C1 segment of cervical spinal cord (tissue), 14 donors: ENCODE measurements at places on chromosomes 13 and 19.

DNA sequence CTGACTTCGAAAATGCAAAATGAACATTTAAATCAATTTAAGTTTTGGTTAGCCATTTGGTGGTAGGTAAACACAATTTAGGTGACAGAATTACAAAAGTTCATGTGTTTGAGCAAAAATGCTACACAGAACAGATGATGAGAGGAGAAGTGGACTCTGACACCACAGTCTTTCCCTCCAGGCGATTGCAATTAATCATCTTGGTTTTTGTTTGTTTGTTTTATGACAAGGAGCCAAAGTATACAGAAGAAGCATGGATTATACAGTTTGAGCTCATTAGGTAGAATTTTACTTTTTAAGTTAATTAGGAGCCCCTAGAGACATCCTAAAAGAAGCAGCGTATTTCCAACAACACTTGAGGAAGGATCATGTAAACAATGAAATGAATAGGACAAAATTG is 49.3 kb upstream of the FREM2 start:
- no peak for DNase-seq

GRCh38 chr19:16661480-16662034 is 618 bp downstream of the TMEM38A start:
- peak; percentile 2 for DNase-seq

DNA sequence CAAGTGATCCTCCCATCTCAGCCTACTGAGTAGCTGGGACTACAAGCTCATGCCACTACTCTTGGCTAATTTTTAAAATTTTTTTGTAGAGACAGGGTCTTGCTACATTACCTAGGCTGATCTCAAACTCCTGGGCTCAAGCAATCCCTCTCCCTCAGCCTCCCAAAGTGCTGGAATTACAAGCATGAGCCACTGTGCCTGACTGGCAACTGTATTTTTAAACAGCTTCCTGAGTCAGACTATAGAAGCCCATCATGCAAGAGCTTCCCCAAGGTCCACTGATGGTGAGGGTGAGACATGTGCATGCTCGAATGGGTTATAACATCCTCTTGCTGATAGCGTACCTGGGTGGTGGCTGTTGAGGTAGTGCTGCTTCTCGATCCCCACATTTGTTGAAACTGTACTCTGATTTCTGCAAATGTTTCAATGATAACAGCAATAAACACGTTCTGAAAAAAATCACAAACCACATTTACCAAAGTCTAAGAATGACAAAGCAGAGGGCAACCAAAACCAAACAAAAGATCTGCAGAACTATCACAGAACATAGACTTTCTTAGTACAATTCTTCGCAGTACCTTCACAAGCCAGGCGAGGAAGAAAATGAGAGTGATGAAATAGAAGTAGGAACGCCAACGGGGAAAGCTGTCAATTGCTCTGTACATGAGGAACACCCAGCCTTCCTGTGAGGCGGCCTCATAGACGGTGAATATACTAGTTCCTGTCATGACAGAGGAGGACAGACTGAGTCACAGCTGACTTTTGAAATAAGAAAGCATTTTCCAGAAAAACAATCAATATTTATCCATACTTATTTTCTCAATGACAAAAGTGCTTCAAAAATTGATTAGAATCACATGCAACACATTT is 124.4 kb downstream of the NALCN start:
- no peak for DNase-seq

GRCh38 chr13:111395511-111396393 is 75.3 kb downstream of the TEX29 start:
- no peak for DNase-seq

- DNase-seq = no peak
These were observed 68.9 kb downstream of the FGF9 start for GRCh38 chr13:21739771-21740170.

GRCh38 chr13:23268441-23268840 is 87.7 kb downstream of the SGCG start:
- no peak for DNase-seq

- DNase-seq = no peak
These were observed 30.0 kb upstream of the ATP12A start for GRCh38 chr13:24650161-24650560.

GRCh38 chr13:43347877-43348276 is 324.5 kb downstream of the DNAJC15 start:
- DNase-seq = no peak

- DNase-seq = no peak
These were observed 104.6 kb upstream of the SERP2 start for GRCh38 chr13:44268980-44269379.

GRCh38 chr19:54035215-54036178 is 28.2 kb downstream of the VSTM1 start:
- DNase-seq = no peak

- DNase-seq = peak; percentile 58
These were observed 6.0 kb downstream of the EHD2 start for GRCh38 chr19:47719047-47719859.

DNA sequence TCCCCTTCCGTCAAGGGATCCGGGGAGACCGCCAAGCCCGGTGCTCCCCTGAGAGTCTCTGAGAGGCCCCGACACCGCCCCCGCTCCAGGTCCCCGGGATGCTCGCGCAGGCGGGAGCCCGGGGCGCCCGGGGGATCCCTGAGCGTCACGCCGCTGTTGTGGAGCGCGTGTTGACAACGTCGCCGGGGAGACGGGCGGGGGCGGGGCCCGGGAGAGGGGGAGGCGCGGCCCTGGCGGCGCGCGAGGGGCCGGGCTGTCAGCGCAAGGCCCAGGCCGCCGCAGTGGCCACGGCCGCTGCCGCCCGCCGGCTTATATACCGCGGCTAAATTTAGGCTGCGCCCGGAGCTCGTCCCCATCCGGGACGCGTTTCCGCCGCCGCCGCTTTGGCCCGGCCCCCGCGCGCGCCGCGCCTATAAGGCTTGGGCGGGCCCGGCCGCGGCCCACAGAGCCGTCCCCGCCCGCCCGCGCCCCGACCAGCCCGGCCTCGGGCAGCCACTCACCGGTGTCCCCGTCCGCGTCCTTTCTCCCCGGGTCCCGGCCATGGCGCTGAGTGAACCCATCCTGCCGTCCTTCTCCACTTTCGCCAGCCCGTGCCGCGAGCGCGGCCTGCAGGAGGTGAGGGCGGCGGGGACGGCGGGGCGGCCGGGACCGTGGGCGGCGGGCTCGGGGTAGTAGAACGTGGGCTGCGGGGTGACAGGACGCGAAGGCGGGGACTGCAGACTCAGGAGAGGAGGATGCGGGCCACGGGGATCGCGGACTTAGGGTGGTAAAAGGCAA is at the start of gene KLF2:
Gene KLF2 (plus strand): TSS at position 443 of the 777 bp plus-strand sequence. CDS start 98 bp downstream, at position 541.
- no peak for DNase-seq

DNA sequence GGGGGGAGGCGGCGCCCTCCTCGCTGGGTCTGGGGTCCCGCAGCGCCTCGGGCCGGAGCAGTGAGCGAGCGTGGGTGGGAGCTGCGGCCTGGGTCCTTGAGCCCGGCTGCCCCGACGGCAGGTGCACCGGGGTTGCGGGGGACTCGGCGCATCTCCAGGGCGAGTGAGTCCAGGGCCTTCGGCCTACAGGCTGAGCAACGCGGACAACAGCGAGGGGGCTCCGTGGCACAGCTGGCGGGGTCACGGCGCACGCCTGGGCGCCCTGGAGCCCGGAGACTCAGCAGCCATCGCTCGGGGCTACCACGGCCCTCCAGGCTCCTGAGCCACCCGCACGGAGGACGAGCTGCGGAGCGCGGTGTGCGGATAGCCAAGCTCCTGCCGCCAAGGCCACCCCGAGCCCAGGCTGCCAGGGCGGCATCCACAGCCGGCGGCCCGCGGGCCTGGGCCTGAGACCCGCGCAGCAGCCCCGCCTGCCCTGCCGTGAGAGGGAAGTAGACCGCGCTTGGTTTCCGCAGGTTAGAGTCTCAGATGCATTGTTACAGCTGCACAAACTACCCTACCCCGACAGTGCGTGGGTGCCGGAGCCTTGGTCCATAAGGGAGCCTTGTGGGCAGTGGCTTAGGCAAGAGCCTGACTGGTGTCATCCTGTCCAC is 253.9 kb upstream of the SGCG start:
- DNase-seq = no peak

DNA sequence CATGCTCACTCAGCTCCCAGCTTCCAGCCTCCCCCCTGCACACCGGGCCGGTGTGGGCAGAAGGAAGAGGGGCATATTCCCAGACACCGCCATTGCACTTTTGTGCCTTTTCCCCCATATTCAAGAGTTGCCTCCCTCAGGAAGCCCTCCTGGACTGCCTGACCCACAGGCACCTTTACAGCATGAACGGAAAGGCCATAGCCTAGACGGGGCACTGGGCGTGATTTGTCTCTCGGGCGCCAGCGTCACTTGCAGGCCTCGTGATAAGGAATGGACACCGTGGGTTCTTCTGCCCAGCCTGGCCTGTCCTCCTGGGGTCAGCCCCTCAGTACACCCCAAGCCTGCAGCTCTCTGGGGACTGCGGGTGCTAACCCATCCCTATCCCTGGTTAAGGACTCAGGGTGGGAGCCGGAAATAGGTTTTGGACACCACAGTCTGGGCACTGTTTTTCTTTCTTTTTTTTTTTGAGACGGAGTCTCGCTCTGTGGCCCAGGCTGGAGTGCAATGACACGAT is 933 bp upstream of the UQCR11 start:
- DNase-seq = no peak

- DNase-seq = no peak
These were observed 64.8 kb downstream of the ARHGAP35 start for GRCh38 chr19:46925548-46925950.

DNA sequence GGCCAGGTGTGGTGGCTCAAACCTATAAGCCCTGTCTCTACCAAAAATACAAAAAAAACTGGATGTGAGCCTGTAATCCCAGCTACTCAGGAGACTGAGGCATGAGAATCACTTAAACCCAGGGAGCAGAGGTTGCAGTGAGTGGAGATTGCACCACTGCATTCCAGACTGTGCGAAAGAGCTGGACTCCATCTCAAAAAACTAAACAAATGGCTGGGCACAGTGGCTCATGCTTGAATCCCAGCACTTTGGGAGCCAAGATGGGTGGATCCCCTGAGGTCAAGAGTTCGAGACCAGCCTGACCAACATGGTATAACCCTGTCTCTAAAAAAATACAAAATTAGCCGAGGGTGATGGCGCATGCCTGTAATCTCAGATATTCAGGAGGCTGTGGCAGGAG is 34.9 kb upstream of the ZNF83 start:
- DNase-seq = no peak

DNA sequence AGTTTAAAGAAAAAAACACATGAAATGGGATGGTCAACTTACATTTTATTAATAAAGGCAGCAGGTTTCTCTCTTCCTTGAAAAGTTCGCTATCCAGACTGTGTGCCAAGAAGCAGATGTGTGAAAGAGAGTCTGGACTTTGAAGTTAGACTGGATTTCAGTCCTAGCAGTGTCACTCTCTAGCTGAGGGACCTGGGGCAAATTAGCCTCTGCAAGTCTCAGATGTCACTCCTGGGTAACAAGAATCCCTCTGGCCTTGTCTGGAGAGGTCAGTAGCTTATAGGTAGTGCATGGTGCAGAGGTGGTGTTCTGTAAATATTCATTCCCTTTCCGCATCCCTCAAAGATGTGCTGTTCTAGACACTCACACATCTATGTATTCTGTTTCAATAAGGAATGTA is 187.6 kb upstream of the RNF113B start:
- DNase-seq = no peak

DNA sequence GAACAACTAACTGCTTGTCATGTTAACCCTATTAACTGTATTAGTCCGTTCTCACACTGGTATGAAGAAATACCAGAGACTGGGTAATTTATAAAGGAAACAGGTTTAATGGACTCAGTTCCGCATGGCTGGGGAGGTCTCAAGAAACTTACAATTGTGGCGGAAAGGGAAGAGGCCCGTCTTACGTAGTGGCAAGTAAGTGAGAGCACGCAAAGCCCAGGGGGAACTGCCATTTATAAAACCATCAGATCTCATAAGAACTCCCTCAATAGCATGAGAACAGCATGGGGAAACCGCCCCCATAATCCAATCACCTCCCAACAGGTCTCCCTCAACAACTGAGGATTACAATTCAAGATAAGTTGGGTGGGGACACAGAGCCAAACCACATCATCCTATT is 34.7 kb downstream of the PHF11 start:
- DNase-seq = no peak

- DNase-seq = no peak
These were observed 50.8 kb downstream of the ATP11A start for GRCh38 chr13:112740502-112741131.

DNA sequence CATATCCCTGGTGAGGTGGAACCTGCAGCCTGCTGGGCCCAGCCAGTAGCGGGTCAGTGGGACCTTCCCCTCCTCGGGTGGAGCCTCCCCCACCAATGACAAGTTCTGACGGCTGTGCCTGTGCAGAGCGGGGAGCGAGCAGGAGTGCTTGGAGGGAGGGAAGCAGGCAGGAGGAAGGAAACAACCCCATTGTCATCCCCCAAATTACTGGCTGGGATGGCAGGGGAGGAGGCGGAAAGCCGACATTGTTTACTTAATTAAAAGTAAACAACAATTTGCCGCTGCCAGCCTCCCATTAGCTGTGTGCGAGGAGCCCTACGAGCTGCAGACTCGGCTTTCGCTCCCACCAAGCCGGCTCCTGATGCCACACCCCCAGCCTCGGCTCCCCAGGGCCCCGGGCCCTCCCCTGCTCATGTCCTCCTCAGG is 45.5 kb downstream of the LYL1 start:
- DNase-seq = no peak

DNA sequence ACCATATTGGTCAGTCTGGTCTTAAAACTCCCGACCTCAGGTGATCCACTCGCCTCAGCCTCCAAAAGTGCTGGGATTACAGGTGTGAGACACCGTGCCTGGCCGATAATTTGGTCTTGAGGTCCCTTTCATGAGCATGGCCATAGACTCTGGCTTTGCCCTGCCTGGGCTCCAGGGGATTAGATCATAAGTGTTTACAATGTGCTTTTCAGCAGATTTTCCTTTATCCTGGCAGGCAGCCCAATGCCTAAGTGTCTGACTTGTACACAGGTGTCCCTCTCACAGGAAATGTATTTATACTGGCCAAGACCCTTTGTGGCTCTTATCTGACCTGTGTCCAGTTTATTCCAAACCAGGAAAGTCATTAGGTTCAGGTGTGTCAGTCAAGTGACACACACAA is 15.9 kb downstream of the BCAM start:
- DNase-seq = no peak

DNA sequence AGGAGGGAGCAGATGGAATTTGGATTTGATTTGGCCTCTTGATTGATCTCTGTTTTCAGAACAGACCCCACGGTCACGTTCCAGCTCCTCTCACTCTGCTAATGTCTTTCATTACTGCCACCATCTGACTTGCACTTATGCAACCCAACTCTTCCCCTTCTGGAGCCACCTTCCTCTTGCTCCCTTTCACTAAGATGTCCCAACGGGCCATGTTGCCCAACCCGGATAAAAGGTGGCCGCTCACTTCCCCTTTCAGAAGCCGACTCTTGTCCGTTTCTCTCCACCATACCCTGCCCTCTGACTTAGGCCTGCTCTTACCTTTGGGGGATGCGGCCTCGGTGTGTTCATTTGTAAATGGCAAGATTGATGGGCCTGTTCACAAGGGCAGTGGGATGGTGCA is 27.4 kb upstream of the CYP4F8 start:
- DNase-seq = no peak

GRCh38 chr19:36972571-36972970 is 56.4 kb downstream of the ZNF568 start:
- DNase-seq = no peak

GRCh38 chr13:77698201-77699058 is 943 bp downstream of the SLAIN1 start:
- peak; percentile 47 for DNase-seq
